Ecto neural progenitor cell (in vitro differentiated cells): ENCODE measurements at places on chromosomes 13 and 19.

DNA sequence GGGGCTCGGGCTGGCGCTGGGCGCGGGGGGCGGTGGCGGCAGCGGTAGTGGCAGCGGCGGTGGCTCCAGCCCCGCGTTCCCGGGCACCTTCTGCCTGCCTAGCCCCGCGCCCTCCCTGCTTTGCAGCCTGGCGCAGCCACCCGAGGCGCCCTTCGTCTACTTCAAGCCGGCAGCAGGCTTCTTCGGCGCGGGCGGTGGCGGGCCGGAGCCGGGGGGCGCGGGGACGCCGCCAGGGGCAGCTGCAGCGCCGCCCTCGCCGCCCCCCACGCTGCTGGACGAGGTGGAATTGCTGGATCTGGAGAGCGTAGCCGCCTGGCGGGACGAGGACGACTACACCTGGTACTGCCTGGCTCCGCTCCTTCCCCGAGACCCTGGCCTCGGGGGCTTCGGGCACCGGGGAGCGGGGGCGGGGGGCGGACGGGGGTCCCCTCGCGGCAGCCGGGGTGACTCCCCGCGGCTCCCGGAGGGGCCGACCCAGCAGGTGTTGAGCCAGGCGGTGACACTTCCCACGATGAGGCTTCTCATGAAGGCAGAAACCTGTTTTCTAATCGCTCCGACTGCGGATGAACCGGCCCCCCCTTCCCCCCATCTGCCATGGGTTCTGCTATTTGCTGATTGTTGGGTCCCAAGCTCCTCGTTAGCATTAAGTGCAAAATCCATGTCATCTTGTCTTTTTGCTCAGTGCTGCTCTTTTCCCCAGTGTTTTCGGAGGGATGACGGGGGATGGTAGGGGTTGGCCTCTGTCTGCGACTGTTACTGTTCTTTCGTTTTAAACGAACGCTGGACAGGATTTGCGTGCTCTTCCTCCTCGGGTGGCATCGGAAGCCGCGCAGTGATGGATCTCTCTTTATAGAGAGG is 943 bp downstream of the SLAIN1 start:
- peak; percentile 71 for DNase-seq

DNA sequence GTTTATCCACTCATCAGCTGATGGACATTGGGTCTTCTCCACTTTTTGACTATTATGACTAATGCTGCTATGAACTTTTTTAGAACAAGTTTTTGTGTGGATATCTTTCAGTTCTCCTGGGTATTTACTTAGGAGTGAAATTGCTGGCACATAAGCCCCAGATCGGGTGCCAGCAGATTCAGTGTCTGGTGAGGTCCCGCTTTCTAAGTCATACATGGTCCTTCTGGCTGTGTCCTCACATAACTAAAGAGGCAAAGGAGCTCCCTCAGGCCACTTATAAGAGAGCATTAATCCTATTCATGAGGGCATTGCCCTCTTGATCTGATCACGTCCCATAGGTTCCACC is 600 bp upstream of the ZNF226 start:
- DNase-seq: no peak

DNA sequence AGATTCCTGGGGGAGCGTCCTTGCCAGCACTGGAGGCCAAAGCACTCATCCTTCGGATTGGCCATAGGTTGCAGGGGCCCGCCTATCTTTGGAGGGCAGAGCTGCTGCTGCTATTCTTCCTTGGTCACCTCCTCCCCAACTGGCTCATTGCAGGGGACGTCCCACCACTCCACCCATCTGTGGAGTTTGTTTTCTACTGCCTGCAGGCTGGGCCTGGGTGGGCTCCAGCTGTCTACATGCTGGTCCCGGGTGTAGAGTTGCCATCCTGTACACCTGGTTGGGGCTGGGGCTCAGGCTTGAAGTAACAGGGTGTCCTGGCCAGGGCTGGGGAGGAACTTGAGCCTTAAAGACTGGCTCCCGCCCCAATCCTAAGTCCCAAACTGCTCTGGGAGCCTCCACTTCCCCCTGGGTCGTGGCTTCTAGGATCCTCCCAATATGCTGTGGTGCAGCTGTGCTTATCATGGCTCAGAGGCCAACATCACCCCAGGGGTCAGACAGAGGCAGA is 2.1 kb downstream of the RNF225 start:
- DNase-seq: peak; percentile 46

GRCh38 chr13:112210371-112210770 is 143.4 kb downstream of the SOX1 start:
- DNase-seq: no peak

GRCh38 chr13:52850396-52851136 is 2.1 kb upstream of the PCDH8 start:
- peak; percentile 91 for DNase-seq

GRCh38 chr19:48551437-48552302 is at the start of gene SULT2B1:
SULT2B1 (plus strand) TSS chr19:48552172; CDS start chr19:48552253, 81 bp downstream.
- DNase-seq: no peak

DNA sequence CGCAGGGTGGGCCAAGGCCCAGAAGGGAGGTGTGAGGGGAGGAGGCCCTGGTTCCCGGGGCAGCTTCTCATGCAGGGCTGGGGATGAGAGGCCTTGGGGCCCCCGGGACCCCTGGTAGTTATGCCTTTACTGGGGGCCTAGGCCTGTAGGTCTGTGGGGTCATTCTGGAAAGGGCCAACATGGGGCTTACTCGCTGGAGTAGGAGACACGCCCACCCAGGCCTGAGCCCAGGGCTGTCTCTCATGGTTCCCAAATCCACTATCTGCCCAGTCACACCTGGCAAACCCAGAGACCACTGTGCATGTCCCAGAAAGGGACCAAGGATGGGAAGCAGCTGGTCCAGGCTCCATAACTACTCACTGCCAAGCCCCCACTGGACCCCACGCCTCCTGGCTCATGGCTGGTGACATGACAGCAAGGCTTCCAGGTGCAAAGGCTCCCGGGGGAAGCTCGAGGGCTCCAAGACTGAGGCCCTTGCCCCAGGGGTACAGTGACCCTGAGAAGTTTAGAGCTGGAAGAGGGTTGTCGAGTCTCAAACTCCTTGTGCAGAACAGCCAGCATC is 64.2 kb upstream of the ATP12A start:
- DNase-seq: no peak

- DNase-seq: peak; percentile 38
Observed at GRCh38 chr19:33862981-33863380, 66.3 kb downstream of the KCTD15 start.

GRCh38 chr13:69769608-69770007 is 338.0 kb upstream of the ATXN8OS start:
- no peak for DNase-seq

DNA sequence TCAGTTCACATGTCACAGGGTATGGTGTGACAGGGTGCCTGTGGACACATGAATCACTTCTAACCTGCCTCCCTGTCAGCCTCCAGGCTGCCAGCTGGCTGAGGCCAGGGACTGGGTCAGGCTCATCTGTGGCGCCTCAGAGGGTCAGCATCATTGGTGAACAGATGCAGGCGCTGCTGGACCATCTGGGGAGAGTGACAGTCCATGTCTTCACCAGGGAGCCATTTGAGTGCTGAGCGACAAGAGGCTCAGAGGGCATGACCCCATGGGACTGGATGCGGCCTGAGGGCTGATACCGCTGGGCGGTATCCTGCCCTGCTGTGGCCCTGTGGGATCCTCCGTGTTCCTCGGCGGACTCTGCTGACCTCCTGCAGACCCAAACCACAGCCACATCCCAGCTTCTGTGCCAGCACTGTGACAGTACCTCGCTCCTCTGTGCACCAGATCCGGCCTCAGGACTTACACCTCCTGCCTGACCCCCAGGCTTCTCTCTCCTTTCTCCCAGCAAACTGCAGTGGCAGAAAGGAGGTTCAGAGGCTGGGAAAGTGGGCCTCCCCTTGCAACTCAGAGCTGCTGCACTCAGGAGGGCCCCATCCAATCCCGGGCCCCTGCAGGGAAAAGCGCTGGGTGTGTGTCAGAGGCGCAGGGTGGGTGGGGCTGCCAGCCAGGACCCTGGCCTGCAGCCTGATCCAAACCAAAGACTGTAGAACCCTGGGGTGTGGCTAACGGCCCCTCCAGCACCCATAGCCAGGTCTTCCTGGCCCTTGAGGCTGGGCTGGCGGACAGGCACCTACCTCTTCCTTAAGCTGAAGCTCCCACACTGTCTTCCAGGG is 10.2 kb downstream of the ACTMAP start:
- no peak for DNase-seq

DNA sequence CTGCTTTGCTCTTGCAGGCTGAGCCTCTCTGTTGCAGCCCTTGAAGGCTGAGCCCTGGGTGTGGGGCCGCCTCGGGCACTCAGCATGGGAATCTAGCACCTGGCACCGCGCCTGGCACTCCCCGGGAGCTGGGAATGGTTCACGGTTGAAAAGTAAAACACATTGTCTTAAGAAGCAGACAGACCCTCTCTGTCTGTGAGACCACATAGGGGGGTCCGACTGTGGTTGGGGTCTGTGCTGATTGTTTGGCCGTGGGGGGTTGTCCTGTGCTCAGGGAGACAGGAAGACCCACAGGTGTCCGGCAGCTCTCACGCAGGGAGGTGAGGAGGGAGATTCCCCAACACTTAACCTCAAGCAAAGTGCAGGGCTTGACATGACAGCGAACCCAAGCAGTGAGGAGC is 64.8 kb downstream of the SOX1 start:
- DNase-seq: no peak

- DNase-seq: no peak
Observed at GRCh38 chr13:21106089-21106488, 44.7 kb upstream of the LATS2 start.

- DNase-seq: no peak
Observed at GRCh38 chr19:2089727-2090053, 6.4 kb downstream of the MOB3A start.

- no peak for DNase-seq
Observed at GRCh38 chr19:18422530-18423191, 3.5 kb downstream of the SSBP4 start.

GRCh38 chr13:86976521-86977324 is 694.4 kb upstream of the SLITRK5 start:
- no peak for DNase-seq
